ENCODE measurements at places on chromosomes 2 and 18.

DNA sequence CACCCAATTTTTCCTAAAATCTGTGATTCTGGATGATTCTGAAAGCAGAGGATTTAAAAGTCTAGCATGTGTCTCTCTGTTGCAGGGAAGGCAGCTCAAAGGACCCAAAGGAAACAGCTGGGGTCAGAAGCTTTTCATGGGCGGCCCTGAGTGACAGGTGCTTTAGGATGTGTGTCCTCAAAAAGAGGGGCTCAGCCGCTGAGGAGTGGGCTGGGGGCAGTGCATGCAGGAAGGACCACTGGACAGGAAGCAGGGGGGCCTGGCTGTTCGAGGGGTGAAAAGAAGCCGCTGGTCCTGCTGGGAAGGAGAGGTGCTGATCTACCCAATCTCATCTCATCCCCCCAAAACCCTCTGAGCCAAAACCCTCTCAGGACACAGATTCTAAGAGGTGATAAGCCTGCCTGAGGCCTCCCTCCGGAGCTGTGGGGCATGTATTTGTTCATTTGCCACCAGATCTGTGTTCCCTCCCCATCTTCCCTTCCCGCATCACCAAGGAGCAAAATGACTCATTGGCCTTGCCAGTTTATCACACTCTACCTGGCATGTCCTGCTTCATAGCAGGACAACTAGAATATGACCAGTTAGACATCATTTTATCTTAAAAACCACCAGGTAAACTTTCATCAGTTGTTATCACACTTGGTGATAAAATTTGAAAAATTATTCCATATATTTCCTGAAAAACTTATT is 98.8 kb upstream of the MGAT4A start:
- DNase-seq, result no peak

- DNase-seq, result no peak
Measured at GRCh38 chr2:197311421-197312033, 947 bp upstream of the ANKRD44 start.

- DNase-seq, result no peak
Measured at GRCh38 chr2:189204322-189204941, 24.9 kb upstream of the COL5A2 start.

DNA sequence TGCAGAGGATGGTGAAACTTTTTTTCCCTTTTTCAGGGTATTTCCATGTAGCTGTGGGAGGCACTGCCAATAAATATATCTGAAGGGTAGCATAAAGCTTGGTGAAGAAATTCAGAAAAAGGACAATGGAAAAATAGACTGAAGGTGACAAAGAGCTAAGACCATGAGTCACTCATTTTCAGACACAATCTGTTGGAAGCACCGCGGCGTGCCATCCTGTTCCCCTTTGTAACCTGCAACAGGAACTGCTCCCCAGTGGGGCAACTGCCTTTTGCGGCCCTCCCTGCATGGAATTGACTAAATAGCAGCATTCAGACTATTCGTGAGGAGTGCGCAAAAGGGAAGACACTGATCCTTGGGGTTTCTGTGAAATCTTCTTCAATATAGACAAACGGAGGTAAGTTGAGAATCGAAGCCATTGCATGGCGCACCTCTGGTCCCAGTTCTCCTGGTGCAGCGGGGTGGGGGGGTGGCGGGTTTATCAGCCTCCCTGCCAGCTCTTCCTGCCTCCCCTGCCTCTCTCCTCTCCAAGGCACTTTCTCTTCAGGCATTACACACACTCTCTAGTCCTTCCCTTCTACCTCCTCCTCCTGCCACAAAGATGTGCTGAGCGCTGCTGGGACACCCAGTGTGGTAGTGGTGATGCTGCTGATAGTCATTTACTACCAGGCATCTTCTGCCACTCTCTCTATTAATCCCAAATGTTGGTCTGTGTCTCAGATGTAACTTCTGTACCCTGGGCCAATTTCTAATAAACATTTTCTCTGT is 126.2 kb upstream of the TMEM200C start:
- DNase-seq, result no peak

DNA sequence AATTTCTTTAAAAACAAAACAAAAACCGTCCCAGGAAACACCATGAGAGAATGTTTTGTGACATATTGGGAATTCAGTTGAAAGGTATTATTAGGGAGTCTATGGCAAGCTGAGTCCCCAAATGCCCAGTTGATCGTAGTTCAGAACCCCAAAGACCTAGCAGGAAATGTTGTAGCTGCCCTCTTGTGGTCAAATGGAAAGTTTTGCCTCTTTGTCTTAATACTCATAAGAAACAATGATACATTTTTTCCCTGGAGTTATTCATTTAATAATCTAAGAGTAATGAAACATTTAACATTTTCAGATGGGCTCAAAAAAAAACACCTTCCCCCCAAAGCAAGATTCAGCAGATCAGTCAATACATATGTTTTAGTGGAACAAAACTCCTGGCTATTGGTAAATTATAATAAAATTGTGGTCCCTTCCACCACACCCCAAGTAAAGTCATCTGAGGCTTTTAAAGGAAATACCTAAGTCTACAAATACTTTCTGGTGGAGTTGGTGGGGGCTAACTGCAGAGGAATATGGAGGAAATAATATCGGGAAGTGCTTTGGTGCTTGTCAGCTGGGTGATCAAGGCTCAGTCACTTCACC is 37.8 kb upstream of the EFEMP1 start:
- DNase-seq, result no peak

- DNase-seq, result no peak
Measured at GRCh38 chr18:37107748-37108522, 279.0 kb downstream of the KIAA1328 start.

- DNase-seq, result no peak
Measured at GRCh38 chr2:60873381-60873780, 8.0 kb upstream of the REL start.

DNA sequence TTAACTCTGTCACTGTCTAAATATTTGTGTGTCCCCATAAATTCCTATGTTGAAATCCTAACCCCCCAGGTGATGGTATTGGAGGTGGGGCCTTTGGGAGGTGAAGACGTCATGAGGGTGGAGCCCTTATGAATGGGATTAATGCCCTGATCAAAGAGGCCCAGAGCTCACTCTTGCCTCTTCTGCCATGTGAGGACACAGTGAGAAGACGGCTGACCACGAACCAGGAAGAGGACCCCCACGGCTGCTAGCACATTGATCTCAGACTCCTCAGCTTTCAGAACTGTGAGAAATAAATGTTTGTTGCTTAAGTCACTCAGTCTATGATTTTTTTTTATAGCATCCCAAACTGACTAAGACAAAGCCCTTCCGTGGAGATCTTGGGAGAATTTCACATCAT is 71.2 kb downstream of the BCL2L11 start:
- DNase-seq, result no peak

GRCh38 chr2:19349911-19350677 is 8.3 kb downstream of the OSR1 start:
- DNase-seq, result no peak

DNA sequence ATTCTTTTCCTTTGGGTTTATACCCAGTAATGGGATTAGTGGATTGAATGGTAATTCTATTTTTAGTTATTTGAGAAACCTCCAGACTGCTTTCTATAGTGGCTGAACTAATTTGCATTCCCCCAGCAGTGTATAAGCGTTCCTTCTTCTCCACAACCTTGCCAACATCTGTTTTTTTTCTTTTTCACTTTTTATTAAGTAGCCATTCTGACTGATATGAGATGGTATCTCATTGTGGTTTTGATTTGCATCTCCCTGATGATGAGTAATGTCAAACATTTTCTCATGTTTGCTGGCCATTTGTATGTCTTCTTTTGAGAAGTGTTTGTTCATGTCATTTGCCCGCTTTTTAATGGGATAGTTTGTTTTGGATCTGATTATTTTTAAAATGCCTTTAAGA is 64.1 kb upstream of the MEIS1 start:
- DNase-seq, result no peak

- no peak for DNase-seq
Measured at GRCh38 chr2:147386284-147386683, 458.5 kb upstream of the ACVR2A start.

DNA sequence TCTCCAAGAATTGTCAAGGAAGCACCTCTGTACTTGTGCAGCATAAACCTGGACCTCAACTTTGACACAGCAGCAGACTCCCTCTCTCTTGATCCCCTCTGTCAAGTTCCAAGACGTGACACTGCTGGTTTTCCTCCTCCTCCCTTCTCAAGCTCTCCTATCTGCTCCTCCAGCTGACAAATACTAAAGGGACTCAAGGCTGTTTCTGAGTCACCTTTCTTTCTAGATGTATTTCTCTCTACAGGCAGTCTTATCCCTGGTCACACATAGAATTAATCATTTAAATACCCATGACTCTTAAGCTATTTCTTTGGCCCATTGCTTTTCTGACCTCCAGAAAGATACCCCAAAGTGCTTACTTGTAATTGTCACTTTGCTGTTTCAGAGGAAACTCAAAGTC is 53.5 kb downstream of the SEPTIN10 start:
- DNase-seq, result no peak

DNA sequence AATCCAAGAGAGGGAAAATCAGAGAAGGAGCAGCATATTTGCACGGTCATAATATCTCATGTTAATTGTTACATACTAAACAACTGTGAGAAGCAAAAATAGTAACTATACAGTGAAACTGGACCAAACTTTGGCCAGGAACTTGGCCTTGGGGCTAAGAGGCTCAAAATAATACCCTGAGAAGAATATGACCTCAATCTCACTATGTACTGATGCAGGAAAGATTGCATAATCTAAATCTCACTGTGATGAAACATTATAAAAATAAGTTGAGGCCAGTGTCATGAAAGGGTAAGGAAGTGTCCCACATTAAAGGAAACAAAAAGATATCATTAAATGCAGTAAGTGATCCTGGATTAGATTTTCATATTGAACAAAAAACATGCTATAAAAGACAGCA is 36.5 kb downstream of the ZRANB3 start:
- no peak for DNase-seq

GRCh38 chr2:127665267-127665893 is 9.9 kb downstream of the LIMS2 start:
- DNase-seq, result no peak

DNA sequence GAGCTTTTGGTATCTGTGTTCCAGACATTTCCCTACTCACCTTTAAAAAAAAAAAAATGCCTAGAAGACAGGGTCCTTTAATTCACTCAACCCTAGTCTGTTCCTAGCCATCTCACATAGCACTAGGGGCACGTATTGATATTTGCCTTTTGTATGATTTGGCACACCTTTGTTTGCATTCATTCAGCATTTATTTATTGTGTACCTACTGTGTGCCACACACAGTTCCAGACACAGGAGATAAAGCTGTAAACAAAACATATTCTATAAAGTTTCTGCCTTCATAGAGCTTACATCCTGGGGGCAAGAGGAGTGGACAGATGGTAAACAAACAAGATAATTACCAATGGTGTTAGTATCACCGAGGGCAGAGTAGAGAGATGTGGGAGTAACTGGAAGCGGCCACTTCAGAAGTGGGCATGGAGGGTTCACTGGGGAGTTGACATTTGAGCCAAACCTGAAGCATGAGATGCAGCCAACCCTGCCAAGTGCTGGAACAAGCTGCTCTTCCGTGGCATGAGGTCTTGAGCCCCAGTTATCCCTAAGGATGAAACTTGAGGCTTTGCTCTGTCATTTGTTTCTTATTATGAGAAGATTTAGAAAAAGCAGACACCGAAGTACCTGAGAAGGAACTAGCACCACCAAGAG is 18.2 kb downstream of the MAPRE2 start:
- DNase-seq, result no peak

DNA sequence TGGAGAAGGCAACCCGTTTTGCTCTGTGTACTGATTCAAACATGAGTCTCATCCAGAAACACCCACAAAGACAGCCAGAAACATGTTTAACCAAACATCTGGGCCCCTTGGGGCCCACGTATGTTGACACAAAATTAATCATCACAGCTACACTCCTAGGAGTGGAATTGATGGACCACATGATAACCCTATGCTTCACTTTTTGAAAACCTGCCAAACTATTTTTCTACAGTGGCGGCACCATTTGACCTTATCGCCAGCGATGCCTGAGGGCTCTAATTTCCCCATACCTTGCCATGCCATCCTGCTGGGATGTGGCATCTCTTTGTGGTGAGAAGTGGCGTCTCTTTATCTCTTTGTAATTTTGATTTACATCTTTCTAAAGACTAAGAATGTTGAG is 38.5 kb downstream of the PSMG2 start:
- DNase-seq, result no peak

DNA sequence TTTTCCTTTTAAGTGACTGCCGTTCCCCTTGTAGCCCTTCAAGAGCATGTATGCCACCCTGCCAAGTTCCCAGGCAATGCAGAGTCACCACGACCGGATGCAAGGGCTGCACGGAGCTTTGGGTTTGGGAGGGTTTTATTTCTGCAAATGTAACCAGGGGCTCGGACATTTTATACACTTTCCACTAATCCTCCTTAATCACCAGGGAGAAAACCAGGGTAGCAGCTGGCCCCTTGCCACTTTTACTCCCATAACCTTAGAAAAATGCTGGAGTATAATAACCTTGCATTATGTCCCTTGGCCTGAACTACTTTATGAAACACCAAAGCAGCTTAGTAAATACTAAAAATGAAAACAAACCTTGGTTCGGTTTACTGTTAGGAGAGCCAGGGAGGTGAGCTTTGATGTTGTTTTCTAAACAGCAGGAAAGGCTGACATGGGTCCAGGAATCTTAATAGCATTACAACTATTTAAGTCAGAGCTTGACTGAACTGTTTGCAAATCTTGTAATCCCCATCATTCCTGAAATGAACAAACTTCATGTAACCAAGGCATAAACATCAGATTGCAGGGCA is 152.8 kb upstream of the RIOK3 start:
- no peak for DNase-seq

DNA sequence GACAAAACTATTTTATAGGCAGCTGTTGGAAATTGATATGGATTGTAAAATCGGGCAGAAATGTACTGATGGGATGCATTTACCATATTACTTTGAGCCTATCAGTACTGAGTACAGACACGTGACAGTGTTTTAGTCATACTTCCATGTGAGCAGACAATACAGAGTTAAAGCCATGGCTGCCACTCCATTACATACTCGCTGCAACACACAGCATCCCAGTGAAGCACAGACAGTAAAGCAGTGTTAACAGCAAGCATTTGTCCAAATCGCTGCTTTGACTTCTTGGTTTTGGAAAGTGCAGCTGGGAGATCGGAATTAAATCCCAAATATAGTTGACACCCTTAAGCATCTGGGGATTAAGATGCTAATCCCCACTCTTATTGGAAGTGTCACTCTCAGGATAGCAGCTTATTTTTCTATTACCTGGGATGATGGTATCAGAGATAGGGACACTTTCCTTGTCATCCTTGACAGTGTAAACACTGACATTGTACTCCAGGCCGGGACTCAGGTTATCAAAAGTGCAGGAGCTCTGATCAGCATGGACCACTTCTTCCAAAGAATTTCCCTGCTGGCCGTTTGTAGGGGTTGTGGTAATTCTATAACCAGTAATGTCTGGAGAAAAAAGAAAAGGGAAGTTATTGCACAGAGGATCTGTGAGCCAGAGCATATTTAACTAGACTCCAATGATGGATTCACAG is 41.6 kb downstream of the FN1 start:
- no peak for DNase-seq

Measured in activated CD8-positive, alpha-beta memory T cell treated with anti-CD3 and anti-CD28 coated beads for 1 hour (primary cell).